ENCODE measurements at places on chromosomes 16 and 17. TPM values are rescaled to one million over a fixed set of nuclear protein-coding genes. Genes with fewer than 3 reads are reported as not detected.

- DNase-seq: no peak
Observed at GRCh38 chr17:27577121-27577761, 53.7 kb upstream of the LGALS9 start.

GRCh38 chr16:29900888-29901606, 759 bp downstream of the ASPHD1 start:
- no peak for DNase-seq

GRCh38 chr16:65751622-65752521, 614.6 kb upstream of the CDH5 start:
- no peak for DNase-seq

DNA sequence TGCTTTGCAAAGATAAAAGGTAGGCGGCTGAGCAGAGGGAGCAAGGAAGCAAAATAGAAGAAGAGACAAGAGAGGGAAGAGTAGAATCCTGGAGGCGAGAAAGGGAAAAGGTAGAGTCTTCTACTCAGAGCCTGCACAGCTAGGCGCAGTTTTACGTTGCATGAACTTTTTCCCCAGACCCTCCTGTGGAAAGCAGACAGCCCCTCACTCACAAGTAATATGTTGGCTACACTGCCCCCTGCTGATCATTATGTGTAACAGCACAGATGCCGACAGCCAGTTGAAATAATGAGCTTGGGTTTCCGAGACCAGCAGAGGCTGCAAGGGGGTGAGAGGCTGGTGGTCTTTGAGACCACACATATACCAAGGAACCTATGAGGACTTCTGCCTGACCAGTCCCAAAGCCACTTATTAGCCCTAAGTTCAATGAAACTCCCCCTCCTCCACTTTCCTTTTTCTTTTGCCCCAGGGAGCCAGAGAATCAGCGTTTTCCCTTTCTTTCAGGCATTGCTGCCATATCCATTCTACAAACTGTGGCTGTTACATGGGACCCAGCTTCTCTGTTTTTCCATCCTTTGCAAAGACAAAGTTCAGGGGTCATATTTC, 22.5 kb upstream of the CMTR2 start:
- peak; percentile 14 for DNase-seq

GRCh38 chr16:3577302-3577752, at the start of gene NLRC3:
NLRC3 (minus strand) TSS chr16:3577403; CDS start chr16:3565036, 12,367 bp downstream.
- DNase-seq: no peak

DNA sequence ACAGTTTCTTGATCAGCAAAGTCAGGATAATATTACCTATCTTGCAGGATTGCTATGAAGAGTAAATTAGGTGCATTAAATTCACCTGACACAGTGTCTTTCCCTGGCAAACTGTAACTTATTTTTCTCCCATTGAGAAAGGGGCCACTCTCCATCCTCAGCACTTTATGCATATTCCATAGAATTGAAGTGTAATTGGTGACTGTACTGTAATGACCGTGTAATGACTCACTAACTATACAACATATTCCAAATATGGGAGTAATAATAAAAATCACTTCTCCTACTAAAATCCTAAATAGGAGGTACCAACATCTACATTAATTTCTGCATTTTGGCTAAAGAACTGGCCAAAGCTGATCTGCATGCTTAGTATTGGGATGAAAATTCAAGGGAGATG, 141.9 kb upstream of the NOG start:
- DNase-seq: no peak

GRCh38 chr17:2239882-2240430, 63.6 kb downstream of the SMG6 start:
- no peak for DNase-seq

- DNase-seq: no peak
Observed at GRCh38 chr16:54938212-54939028, 7.8 kb downstream of the IRX5 start.

- peak; percentile 21 for DNase-seq
Observed at GRCh38 chr16:5615868-5616642, 518.5 kb upstream of the EEF2KMT start.

- no peak for DNase-seq
Observed at GRCh38 chr16:89600427-89600826, 13.0 kb upstream of the DPEP1 start.

- DNase-seq: no peak
Observed at GRCh38 chr16:24918641-24919040, 72.9 kb downstream of the SLC5A11 start.

- peak; percentile 36 for DNase-seq
Observed at GRCh38 chr17:47821424-47822391, at the start of gene OSBPL7. OSBPL7 (minus strand) TSS chr17:47821794; CDS start chr17:47820278, 1,516 bp downstream.

GRCh38 chr17:29918922-29919856, 10.8 kb downstream of the SSH2 start:
- no peak for DNase-seq

GRCh38 chr17:17066021-17066420, 23.8 kb downstream of the MPRIP start:
- DNase-seq: no peak

DNA sequence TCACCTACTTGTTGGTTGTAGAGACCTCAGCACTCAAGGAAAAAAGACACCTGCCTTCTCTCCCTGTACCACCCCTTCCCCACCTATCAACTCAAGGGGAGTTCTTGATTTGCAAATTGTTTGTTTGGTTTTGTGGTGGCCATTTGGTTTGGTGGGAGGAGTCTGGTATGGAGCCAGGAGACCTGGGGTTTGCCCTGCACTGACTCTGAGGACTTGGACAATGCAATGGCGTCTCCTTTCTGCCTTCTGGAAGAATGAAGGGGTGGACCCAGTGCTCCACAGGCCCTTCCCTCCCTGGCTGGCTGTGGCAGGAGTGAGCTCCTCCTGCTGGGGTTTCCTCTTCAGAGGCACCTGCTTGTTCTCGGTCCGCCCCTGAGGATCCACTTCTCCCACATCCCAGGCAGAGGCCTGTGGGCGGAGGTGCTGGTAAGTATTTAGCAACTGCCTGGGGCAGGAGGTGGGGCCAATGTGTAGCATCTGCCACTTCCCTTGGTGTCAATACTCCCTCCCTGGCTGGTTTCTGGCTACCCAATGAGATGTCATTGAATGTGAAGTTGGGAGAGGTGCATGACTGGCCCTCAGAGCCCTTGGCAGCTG, 164.5 kb downstream of the NTN1 start:
- no peak for DNase-seq

- peak; percentile 60 for DNase-seq
Observed at GRCh38 chr17:66904760-66905624, 59.5 kb upstream of the CACNG4 start.

- DNase-seq: peak; percentile 92
Observed at GRCh38 chr17:76252040-76252954, 12.0 kb upstream of the RNF157 start.

GRCh38 chr16:8683640-8684039, 9.2 kb downstream of the ABAT start:
- DNase-seq: no peak

GRCh38 chr16:28826141-28826540, 3.3 kb downstream of the ATXN2L start:
- DNase-seq: no peak

NOMO2 gene
- total RNA-seq: 184 TPM

CRHR1 gene
- not detected for total RNA-seq

HLF gene
- 0.17 TPM for total RNA-seq

CCL1 gene
- not detected for total RNA-seq

FXR2 gene
- 72.6 TPM for total RNA-seq

DRC3 gene
- total RNA-seq: 0.63 TPM

ECI1 gene
- total RNA-seq: 87.3 TPM

IFI35 gene
- total RNA-seq: 22.3 TPM

KRTAP4-9 gene
- not detected for total RNA-seq

Measured in NCI-H460 (cell line).